BE2C (cell line): ENCODE measurements at places on chromosomes 6 and 20.

DNA sequence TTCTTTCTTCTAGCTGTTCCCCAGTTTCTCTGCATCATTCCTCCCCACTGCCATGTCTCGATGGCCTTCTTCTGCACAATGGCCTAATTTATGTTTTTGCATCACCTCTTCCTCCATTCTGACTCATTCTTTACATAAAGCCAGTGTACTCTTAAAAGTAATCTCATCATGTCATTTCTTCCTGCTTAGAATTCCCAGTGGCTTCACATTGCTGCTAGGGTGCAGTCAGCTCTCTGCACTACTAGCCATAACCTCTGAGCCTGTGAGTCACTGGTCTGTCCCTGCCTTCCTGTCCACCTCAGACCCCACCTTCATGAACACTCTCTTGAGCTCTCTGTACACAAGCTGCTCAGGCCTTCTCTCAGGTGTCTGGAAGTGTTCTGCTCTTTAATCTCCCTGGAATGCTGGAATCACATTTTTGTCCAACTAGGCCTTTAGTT lies 24.1 kb upstream of the TRIM27 start:
- no peak for DNase-seq

DNA sequence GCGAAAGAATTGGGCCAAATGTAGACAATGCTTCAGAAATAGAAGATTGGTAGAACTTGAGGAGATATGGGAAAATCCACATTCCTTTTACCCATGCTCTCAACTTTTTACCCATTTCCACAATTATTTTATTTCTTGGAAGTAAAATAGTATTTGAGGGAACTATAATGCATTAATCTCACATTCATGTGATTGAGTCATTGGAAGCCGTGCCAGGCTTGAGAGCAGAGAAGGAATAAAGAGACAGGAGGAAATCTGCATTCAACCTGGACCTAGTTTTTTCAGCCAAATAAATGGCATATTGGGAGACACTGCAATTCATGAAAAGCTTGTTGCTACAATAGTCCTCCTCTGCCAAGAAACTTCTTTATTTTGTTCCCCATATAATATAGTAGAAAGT lies 2.8 kb upstream of the NUP153 start:
- DNase-seq, result no peak

DNA sequence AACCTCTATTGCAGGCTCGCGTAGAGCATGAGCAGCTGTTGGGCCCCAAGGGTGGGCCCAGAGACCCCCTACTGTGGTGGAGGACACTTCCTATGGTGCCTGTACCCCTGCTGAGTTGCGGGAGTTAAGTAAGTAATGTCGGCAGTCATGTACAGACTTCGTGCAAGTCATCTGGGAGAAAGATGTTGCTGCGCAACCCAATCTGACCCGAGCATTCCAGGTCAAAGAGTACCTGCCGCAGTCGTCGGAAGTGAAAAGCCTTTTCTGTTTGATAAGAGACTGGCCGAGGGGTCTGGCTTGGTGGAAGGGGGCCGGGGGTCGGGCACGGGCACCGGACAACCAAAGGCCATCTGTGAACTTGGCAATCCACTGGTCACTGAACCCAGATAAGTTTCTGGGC lies 44.3 kb downstream of the OR2B6 start:
- DNase-seq, result no peak

GRCh38 chr6:143555071-143555492 lies 43.6 kb upstream of the FUCA2 start:
- no peak for DNase-seq

GRCh38 chr6:15560713-15561112 lies 102.1 kb downstream of the DTNBP1 start:
- DNase-seq, result no peak

DNA sequence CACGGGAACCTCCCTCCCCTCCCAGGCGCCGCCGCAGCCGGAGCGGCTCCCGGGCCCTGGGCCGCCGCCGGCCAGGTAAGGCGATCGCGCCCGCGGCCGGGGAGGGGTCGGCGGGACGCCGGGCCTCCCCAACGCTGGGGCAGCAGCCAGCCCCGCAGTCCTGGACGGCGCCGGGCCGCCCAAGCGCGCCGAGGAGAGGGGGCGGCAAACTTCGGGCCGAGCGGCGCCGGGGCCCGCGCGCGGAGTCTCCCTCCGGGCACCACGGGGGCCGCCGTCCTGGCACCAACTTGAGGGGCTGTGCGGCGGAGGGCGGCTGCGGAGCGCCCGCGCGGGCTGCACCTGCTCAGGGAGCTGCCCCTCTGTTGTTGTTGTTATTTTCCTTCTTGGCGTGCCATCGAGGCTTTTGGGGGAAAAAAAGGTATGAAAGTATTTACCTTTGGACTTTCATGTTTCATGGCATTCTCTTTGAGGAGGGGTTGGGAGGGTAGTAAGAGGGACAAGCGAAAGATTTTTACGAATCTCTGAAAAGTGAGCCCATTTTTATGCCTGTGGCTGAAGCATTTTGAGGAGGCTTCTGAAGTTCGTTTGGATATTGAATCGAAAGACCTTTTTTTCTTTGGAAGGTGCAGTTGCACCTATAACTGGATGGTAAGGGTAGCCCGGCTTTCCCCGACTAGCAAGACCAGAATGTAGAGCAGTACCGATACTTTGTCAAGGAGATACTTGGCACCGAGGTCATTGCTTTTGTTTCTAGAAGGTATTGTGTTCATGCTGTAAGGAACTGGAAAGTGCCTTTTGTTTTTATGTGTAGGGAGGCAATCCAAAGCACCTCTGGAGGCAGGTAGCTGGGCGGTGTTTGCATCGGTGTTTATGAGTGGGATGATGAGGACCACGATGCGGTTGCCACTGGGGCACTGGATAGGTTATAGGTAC lies at the start of gene RNF182:
Gene RNF182 (plus strand): TSS at position 4 of the 933 bp plus-strand sequence. CDS start 52,168 bp downstream, outside the sequence.
- peak; percentile 61 for DNase-seq

DNA sequence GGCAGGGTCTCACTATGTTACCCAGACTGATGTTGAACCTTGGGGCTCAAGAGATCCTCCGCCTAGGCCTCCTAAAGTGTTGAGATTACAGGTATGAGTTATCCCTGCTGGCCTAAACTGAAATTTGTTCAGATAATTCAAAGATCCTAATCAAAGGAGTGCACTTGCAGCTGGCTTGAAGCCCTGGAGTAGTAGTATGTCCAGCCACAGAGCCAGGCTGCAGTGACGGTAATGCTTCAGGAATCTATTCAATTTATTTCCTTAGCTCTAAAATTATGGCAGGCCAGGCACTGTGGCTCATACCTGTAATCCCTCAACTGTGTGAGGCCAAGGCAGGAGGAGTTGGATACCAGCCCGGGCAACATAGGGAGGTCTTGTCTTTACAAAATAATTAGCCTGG lies 1.4 kb upstream of the DDX43 start:
- no peak for DNase-seq

DNA sequence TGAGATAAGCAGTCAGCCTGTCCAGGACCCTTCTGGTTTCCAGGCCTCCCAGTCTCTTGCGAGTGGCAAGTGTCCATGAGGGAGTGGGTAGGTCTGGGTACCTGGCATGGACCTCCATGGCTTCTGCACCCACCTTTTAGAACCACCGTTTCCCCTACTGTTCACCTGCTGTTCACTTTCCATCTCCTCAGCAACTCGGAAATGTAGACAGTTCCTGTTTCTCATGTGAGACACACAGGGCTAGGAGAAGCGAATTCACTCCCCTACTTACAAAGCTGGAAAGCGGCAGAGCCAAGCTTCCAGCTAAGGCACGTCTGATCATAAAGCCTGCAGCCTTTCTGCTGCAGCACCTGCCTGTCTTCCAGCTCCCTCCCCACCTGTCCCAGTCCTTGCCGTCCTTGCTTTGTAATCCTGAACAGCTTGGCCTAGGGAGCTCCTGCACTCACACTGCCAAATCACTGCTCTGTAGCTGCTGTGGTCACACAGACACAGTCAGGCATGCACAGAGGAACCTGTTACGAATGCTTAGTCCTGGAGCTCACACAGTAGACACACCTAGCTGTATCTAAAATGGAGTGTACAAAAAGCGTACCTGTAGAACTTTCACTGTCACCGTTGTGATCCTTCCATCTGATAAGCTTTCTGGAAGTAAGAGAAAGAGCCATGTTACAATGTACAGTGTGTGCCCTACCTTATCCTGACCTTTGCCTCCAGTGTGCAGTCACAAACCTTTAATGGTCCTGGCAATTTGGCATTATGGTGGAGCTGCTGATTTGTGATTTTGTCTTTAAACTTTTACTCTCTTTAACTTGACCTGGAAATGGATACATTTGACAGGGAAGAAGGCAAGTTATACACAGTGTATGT lies 294.1 kb downstream of the NRN1 start:
- no peak for DNase-seq

DNA sequence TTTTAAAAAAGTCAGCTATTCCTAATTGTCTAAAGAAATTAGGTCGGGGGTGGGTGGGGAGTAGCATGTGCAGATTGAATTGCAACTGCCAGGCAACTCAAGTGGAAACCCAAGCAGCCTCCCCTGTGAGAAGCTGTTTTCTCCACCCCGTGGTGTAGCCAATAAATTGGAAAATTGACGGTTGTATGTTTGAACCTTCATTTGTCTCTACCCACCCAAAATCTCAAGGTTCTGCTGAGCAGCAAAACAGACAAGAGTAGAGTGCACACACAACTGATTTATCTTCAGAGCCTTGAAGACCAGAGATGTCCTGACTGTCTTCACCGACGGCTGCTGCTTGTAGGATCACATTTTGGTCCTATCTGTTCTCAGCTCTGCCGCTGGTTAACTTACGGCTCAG lies 88.5 kb downstream of the DTD1 start:
- no peak for DNase-seq

DNA sequence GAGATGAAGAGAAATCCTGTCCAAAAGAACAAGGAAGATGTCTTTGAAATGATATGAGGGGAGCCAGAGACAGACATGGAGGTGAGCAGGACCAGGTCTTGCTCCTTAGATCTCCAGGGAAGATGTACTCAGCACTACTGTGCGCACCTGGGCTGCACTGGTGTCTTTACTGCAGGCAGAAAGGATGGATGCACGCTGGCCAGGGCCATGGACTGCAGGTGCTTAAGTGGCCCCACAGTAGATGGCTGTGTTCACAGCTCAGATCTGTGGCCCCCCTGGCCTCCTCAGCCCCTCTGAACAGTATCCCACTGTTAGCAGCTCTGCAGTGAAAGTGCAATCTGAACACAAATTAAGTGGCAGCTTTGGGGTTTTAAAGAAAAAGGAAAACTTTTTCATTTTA lies 343.0 kb downstream of the NRN1 start:
- DNase-seq, result peak; percentile 19

DNA sequence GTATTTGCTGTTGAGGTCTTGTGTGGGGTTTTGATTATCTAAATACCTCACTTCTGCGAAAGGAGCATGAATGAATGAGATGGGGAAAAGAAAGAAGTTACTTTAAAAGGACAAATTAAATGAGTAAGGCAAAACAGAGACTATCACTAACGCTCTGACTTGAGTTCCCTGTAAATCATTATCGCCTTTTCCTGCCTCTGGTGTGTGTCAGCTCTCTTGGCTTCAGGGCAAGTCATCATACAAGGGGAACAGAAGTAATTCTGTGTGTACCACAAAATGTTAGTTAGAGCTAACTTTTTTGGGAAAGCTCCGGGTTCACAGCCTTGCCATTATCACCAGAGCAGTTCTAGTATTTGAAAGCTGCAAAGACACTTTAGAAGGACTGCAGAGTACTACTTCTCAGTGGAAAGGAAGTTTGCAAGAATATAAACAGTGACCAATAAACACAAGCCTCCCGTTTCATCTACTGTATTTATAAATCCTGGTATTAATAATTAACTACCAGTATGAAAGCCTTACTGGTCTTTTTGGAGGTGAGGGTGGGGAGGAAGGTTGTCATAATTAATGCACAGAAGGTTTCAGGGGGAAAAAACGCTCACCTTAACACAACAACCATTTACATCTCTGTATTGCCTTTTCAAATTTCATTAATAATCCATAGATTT lies 1.2 kb downstream of the DZANK1 start:
- DNase-seq, result no peak

DNA sequence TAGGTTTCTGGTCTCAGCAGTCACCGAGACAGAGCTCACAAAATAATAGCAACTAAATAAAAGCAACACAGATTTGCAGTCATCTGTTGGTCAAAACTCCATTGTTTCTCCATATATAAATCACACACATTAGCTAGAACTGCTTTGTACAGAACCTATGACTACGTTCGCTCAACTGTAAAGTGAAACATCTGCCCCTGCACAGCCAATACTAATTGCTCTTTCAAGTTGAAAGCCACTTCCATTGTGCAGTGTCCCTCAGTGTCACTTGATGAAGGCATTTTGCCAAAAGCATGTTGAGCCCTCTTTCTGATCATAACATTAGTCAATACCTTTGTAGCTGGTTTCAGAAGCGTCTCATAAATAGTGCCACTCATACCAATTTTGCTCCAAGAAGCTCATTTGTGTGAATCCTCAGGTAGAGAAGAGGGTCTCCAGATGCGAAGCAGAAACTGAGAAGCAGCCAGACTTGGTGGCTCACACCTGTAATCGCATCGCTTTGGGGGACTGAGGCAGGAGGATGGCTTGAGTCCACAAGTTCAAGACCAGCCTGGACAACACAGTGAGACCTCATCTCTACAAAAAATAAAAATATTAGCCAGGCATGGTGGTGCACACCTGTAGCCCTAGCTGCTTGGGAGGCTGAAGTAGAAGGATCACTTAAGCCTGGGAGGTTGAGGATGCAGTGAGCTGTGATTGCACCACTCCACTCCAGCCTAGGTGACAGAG lies 68.9 kb downstream of the PERP start:
- DNase-seq, result no peak

DNA sequence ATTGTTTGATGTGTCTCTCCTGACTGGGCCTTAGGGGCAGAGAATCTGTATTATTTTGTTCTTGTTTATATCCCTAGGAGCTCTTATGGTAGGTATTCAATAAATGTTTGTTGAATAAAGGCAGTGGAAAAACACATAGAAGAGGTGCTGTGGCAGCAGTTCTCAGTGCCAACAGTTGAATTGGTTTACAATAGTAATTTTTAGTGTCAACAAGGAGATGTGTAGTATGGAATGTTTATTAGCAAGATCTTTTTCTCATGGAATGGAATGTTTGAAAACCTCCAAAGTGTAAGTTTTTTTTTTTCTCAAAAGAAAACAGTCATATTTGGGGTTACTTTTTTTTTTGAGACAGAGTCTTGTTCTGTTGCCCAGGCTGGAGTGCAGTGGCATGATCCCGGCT lies 28.0 kb downstream of the ASXL1 start:
- no peak for DNase-seq

DNA sequence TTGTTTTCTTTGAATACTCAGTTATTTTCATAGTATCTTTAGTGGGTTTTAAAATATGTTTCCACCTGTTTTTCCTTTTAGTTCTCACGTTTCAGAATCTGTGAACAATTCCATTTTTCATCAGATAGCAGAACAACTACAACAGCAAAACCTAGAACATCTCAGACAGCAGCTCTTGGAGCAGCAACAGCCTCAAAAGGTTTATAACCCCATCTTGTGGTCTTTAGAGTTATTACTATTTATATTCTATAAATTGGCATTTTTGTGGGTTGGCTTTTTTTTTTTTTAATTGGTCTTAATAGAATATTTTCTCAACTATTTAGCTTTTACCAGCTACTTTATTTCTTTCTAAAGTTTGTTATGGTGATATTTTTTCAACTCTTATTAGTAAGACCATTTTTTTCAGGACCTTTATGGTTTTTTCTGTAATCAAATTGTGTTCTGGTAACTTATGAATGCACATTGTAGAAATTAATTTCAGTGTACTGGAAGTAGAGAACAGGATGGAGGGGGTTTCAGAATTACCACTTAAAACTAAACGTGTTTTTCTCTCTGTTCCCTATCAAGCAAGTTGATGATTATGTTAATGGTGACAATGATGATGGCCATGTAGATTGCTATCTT lies 72.2 kb downstream of the SCAF8 start:
- DNase-seq, result no peak
